Activated B cell treated with CpG ODN at 0.5 μM for 24 hours (primary cell): ENCODE measurements at places on chromosomes 5 and 9.

DNA sequence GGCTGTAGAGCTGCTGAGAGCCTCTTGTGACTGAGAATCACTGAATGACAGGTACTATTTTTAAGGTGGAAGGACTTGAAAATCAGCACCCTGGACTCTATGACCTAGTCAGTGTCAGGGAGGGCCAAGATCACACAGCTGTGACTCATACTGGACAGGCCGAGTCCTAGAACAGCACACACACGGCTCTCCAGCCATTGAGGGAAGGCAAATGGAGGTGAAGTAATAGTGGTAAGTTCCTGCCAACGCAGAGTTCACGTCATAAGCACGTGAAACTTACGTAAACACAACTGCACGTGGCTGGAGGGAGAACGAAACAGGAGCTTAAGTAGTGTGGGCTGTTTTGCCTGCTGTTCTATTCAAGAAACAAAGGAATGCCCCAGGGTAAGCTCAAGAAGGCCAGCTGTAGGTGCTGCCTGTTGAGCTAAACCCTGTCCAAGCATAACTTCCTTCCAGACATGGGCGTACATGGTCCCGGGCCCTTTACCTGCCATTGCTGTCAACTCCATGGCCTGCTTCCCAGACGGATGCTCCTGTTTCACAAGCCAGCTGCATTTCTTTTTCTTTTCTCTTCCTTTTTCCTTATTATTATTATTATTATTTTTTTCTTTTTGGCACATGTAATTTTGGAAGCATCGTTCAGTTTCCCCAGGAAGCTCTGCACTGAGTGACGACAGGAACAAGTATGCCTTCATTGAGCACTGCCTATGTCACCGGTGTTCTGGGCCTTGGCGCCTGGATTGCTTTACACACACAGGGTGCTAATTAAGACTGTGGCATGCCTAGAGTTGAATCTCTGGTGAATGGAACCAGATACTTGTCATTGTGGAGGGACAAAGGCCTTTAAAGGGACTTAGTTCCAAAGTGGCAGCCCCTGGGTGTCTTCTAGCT is 10.2 kb upstream of the LCP2 start:
- H3K27ac ChIP-seq: no peak overlapping the region
- H3K4me1 ChIP-seq: peaks cover 44% of the 10 kb centered on the region
- no peaks in the 10 kb centered on the region for H3K36me3 ChIP-seq
- peaks cover 8% of the 10 kb centered on the region for H3K27me3 ChIP-seq
- DNase-seq: no peak
- no peak overlapping the region for H3K4me3 ChIP-seq

- no peak overlapping the region for H3K4me3 ChIP-seq
- no peak for DNase-seq
- H3K4me1 ChIP-seq: no peaks in the 10 kb centered on the region
These were observed 126.3 kb downstream of the MELK start for GRCh38 chr9:36698984-36699383.

GRCh38 chr5:149745-150485 is 41.4 kb upstream of the LRRC14B start:
- no peak for DNase-seq
- H3K27me3 ChIP-seq: no peaks in the 10 kb centered on the region
- H3K4me1 ChIP-seq: no peaks in the 10 kb centered on the region
- no peaks in the 10 kb centered on the region for H3K36me3 ChIP-seq
- no peak overlapping the region for H3K4me3 ChIP-seq

DNA sequence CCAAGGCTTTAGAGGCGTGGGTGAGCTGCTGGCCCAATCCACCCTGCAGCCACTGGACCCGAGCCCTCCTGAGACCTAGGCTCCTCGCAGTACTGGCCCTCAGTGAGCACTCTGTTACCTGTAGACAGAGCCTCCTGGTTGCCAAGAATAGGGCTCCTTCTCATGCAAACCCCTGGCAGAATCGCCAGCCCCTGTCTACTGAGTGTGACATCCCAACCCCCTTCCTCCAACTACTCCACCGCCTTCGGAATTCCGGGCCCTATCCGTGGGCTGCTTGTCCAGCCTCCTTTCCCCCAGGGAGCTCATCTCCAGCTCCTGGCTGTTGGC is 23.8 kb upstream of the COL5A1 start:
- no peak overlapping the region for H3K4me3 ChIP-seq
- H3K36me3 ChIP-seq: no peaks in the 10 kb centered on the region
- no peaks in the 10 kb centered on the region for H3K4me1 ChIP-seq
- no peak for DNase-seq
- H3K27ac ChIP-seq: no peak overlapping the region
- peaks cover 14% of the 10 kb centered on the region for H3K27me3 ChIP-seq

DNA sequence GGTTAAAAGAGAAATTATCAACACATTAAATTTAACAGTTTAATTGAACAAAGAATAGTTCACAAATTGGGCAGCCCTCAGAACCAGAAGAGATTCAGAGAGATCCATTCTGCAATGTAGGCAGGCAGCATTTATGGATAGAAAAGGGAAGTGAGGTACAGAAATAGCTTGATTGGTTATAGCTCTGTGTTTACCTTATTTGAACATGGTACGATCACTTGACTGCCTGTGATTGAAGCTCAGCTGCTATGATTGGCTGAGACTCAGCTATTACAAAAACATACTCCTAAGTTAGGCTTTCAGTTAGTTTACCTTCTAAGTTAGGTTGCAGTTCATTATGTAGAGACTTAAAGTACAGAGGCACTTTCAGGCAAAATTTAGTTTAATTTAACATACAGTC is 7.3 kb downstream of the CNTRL start:
- no peak overlapping the region for H3K4me3 ChIP-seq
- H3K27ac ChIP-seq: peak overlapping the region; percentile 70
- no peaks in the 10 kb centered on the region for H3K27me3 ChIP-seq
- peaks cover 56% of the 10 kb centered on the region for H3K36me3 ChIP-seq
- no peak for DNase-seq
- H3K4me1 ChIP-seq: peaks cover 38% of the 10 kb centered on the region

GRCh38 chr9:14400658-14400995 is 86.7 kb upstream of the NFIB start:
- peaks cover 3% of the 10 kb centered on the region for H3K27me3 ChIP-seq
- no peak overlapping the region for H3K4me3 ChIP-seq
- no peak for DNase-seq
- H3K4me1 ChIP-seq: no peaks in the 10 kb centered on the region
- no peaks in the 10 kb centered on the region for H3K36me3 ChIP-seq
- no peak overlapping the region for H3K27ac ChIP-seq

GRCh38 chr9:34256104-34256503 is 73.0 kb downstream of the KIF24 start:
- no peak overlapping the region for H3K27ac ChIP-seq
- H3K36me3 ChIP-seq: peaks cover 32% of the 10 kb centered on the region
- no peaks in the 10 kb centered on the region for H3K27me3 ChIP-seq

DNA sequence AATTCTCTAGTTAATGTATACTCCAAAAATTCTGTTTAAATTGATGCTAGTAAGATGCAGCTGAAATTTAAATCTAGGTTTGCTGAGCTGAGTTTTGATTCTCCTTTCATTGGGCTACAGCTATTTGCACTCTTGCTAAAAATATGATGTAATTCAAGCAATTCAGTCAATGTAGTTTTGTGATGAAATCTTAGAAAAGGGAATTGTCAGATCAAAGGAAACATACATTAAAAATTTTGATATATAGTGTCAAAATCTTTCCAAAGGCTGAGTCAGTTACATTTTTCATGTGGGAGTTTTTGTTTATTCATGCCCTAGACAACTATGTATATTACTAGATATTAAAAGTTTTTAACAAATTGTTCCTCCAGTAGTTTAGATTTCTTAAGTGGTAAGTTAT is 334.9 kb upstream of the DAB2 start:
- H3K4me3 ChIP-seq: no peak overlapping the region
- H3K27ac ChIP-seq: no peak overlapping the region
- H3K27me3 ChIP-seq: no peaks in the 10 kb centered on the region
- no peaks in the 10 kb centered on the region for H3K4me1 ChIP-seq
- DNase-seq: no peak

GRCh38 chr5:40331616-40332015 is 348.1 kb upstream of the PTGER4 start:
- H3K36me3 ChIP-seq: no peaks in the 10 kb centered on the region
- no peak overlapping the region for H3K27ac ChIP-seq
- H3K27me3 ChIP-seq: no peaks in the 10 kb centered on the region
- no peak overlapping the region for H3K4me3 ChIP-seq

DNA sequence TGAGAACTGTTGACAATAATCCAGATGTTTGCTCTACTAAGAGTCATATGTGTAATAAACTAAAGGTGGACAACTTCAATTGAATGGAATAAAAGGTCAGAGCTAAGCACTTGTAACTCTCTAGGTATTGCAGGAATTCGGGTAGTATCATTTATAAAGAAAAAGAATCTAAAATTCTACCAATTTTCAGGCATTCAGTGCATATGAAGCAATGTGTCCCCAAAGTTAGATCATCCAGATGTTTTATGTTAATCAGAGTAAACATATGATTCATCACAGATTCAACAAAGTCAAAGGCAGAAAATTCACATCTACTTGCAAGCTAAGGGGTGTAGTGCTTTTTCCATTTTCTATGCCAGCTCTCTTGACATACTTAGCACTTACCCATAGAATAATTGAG is 477.1 kb downstream of the PDE4D start:
- no peak for DNase-seq
- H3K36me3 ChIP-seq: no peaks in the 10 kb centered on the region
- no peaks in the 10 kb centered on the region for H3K27me3 ChIP-seq

DNA sequence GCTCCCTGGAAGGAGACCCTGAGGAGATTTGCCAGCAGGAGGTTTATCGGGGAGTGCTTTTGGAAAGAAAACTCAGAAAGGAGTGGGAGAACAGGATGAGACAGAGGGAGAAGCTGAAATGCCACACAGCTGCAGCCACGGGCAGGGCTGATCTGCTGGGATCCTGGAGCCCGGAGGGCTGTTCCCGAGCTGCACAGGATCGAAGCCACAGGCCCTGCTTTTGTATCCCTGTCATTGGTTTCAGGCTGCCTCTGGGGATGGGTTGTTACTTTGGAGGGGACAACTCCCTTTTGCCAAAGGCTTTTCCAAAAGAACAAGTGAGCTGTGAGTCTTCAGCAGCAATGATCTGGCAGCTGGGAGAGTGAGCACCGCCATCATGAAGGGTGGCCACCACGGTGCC is 152.5 kb upstream of the PTCH1 start:
- H3K4me3 ChIP-seq: no peak overlapping the region
- no peaks in the 10 kb centered on the region for H3K36me3 ChIP-seq
- H3K4me1 ChIP-seq: no peaks in the 10 kb centered on the region
- no peak overlapping the region for H3K27ac ChIP-seq
- H3K27me3 ChIP-seq: peaks cover 13% of the 10 kb centered on the region
- no peak for DNase-seq

DNA sequence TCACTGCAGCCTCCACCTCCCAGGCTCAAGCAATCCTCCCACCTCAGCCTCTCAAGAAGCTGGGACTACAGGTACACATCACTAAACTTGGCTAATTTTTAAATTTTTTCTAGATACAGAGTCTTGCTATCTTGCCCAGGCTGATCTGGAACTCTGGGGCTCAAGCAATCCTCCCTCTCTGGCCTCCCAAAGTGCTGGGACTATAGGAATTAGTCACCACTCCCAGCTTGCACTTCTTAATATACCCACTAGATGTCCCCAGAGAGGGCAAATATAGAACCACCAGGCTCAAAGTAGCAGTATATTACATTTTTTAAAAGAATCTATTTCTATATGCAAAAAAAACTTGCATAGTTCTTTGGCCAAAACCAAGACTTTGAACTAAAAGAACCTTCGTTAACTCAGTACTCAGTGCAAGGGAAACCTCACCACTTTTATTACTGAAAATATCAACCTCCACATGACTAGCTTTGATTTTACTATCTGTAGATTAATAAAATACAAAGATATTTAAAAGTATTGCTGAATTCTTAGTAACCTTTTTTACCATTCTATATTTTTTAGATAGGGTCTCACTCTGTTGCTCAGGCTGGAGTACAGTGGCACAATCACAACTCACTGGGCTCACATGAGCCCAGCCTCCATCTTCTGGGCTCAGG is 25.8 kb upstream of the HSD17B3 start:
- H3K27ac ChIP-seq: no peak overlapping the region
- H3K4me1 ChIP-seq: no peaks in the 10 kb centered on the region
- DNase-seq: no peak
- no peaks in the 10 kb centered on the region for H3K27me3 ChIP-seq
- no peak overlapping the region for H3K4me3 ChIP-seq

DNA sequence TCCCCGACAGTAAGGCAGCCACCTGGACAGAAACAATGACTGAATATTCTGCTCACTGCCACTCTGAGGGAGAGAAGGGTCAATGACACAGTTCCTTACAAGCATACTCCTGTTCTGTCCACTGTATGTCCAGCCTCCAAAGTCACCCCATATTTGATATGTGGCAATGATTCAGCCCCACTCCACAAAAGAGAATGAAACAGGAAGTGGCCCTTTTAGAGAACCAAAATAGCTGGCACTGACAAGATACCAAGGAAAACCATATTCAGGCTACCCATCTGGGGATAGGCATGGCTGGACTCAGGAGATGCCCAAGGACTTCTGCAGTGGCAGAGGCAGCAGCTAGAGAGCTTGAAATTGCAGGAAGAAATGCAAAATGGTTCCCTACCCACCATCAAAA is 12.8 kb upstream of the GFRA3 start:
- DNase-seq: no peak
- H3K4me3 ChIP-seq: no peak overlapping the region
- no peaks in the 10 kb centered on the region for H3K4me1 ChIP-seq
- H3K36me3 ChIP-seq: no peaks in the 10 kb centered on the region
- no peaks in the 10 kb centered on the region for H3K27me3 ChIP-seq

DNA sequence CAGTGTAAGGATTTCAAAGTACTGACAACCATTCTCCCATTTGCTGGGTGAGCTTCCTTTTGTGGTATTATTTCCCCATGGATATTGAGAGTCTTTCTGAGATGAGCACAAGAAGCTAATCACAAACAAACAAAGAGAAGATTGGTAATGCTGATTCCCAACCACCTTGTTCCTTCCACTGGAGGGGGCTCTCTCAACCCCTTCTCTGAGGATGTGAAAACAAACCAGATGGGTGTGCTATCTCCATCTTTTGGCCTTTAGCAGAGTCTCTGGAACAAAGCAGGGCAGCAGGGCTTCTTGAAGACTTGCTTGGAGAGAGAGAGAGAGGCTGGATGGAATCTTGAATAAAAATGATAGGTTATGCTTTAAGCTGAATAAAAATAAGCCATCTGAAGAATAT is 576.7 kb upstream of the ZNF462 start:
- H3K4me1 ChIP-seq: no peaks in the 10 kb centered on the region
- DNase-seq: no peak
- H3K36me3 ChIP-seq: no peaks in the 10 kb centered on the region
- no peak overlapping the region for H3K27ac ChIP-seq
- no peak overlapping the region for H3K4me3 ChIP-seq

DNA sequence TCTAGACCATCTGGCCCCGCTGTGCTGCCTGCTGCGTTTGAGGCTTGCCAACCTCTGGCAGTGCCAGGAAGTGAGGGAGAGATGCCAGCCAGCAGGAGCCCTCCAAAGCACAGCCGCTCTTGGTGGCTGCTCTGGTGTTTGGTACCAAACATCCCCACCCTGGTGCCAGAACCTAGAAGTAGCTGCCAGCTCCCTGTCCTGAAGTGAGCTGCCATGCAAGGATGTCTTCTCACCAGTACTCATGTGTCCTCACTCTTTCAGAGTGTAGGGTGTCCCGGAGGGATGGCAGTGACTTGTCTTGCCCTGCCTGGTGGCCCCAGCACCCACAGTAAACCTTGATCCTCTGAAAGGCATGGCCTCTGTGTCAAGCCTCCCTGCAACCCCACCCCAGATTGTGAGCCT is 43.4 kb downstream of the AMBP start:
- no peak overlapping the region for H3K4me3 ChIP-seq
- H3K36me3 ChIP-seq: peaks cover 5% of the 10 kb centered on the region
- H3K27ac ChIP-seq: no peak overlapping the region
- H3K4me1 ChIP-seq: no peaks in the 10 kb centered on the region
